ENCODE measurements at places on chromosomes 12 and 14.

DNA sequence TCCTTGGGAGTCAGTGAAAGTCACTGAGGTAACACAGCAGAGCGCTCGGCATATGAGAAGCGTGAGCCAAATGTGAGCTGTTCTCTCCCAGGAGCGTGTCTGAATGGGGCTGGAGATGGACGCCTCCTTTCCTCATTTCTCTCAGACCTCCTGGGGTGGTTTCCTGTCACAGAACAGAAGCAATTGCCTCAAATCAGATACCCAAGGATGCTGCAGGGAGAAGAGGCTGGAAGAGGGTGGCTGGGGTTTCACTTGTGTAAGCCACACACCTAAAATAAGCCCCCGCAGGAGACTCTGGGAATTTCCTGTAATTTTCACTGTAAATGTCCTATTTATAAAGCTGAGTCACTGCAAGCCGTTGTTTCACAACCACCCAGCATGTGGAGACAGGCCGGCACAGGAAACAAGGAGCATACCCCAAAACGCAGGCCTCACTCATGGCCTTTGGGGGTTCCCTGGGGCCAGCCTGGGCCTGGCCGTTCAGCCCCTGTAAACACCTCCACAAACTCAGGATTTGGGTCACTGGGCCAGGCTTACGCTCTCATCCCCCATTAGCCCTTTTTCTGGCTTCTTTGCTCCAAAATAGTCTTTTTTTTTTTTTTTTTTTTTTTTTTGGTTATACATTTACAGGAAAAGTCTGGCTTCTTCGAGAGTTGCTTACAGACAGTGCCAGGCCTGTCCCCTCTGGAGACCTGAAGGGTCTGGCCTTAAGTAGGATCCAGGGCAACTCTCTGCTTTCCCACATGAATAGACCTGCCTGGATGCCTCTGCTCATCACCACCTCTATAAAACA is 55.3 kb downstream of the VCPKMT start:
- peak overlapping the region; percentile 96 for H3K27ac ChIP-seq
- H3K4me3 ChIP-seq = peak overlapping the region; percentile 97
- H3K27me3 ChIP-seq = no peaks in the 10 kb centered on the region
- ATAC-seq = peak; percentile 29
- peaks cover 81% of the 10 kb centered on the region for H3K4me1 ChIP-seq
- H3K36me3 ChIP-seq = peaks cover 19% of the 10 kb centered on the region

DNA sequence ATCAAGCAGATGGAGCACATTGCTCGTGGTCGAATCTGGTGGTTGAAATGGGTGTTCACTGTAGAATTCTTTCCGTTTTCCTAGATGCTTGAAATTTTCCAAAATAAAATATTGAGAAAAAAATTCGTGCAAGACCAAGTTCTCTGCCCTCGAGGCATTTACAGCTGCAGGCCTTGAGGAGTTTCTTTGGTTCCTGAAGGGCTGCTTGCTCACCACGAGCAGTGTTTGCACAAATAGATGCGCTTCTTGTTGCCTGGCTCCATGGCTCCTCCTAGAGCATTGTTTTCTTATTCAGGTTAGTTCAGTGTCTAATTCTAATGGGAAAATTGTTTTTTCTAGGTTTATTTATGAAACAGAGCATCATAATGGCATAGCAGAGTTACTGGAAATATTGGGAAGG is 74.5 kb upstream of the DYNC1H1 start:
- H3K36me3 ChIP-seq = peaks cover 54% of the 10 kb centered on the region
- H3K27me3 ChIP-seq = no peaks in the 10 kb centered on the region
- ATAC-seq = no peak
- H3K4me3 ChIP-seq = no peak overlapping the region
- H3K27ac ChIP-seq = no peak overlapping the region

DNA sequence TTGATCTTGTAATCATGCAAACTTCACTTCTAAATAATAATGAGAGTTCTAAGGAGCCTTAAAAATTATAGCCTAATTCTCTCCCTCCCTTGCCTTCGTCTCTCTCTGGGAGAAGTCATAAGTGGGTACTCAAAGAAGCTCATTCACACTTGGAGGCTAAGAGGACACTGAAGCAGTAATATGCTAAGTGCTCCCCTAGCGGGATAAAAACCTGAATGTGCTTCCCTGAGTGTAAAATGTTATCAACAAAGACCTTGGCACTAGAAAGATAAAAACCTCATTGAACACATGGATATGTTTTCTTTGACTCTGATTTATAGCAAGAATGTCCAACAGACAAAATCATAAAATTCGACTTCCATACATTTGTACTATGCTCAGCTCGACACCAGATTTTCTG is 337.9 kb upstream of the NOVA1 start:
- H3K4me3 ChIP-seq = no peak overlapping the region
- H3K27me3 ChIP-seq = no peaks in the 10 kb centered on the region
- no peak for ATAC-seq

DNA sequence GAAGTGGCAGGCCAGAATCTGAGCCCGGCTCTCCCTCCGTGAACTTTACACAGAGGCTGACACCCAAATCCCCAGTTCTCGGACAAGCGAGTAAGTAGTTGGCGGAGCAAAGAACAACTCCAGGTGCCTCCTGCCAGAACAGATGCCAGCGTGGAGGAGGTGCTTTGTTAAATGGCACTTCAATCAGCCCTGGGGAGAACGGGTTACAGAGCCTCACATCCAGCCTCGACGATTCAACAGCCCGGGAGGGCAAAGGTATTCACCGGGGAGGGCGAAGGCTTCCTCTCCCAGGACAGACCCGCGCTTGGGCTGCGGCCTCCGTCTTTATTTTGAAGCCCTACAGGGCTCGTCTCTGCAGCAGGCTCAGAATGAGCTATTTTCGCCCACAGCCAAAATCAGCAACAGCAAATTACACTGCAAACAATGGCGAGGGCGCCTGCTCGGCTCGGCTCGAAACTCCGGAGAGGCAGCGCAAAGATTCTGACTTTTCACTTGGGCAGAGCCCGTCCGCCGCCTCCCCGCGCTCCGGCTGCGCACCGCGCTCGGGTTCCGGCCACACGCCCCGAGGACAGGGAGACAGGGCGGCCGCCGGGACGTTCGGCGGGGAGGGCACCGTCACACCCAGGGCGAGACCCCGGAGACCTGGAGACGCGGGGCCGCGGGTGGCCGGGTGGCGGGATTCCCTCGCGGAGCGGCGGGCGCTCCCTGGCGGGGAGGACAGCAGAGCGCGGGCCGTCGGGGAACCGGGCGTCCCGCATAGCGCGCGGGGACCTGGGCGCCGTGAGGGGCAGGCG is 811 bp downstream of the TMCC3 start:
- H3K4me1 ChIP-seq = peaks cover 25% of the 10 kb centered on the region
- H3K27me3 ChIP-seq = peaks cover 8% of the 10 kb centered on the region
- H3K36me3 ChIP-seq = peaks cover 25% of the 10 kb centered on the region
- H3K4me3 ChIP-seq = peak overlapping the region; percentile 92
- ATAC-seq = peak; percentile 73

DNA sequence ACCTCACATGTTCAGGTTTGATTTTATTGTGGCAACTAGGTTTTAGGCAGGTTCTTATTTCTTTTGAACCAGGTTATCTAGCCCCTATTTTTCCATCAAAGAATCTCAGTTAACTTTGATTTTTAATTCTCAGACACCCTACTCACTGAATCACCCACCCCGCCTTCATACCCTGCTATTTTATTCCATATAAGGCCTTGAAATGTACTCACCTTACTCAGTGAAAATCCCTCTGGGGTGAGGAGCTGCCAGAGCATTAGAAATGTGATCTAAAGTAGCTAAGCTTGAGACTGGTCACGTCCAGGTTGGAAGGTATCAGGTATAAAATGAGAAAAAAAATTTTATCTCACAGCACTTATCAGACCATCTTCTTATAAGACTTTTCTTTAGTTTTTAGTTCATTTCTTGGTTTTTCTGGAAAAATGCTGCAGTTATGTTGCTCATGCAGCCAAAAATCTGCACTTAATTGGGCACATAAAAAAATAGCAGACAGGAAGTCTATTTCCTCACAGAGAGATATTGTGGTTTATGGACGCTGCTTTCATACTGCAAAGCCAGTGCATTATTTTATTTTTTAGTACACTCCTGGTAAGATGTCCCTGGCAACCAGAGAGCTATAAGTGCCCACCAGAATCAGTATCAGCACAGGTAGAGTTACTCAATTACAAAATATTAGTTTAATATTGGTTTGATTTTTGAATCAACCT is 101.5 kb upstream of the CCDC91 start:
- no peak for ATAC-seq
- peaks cover 31% of the 10 kb centered on the region for H3K27me3 ChIP-seq
- H3K36me3 ChIP-seq = no peaks in the 10 kb centered on the region
- H3K4me1 ChIP-seq = peaks cover 6% of the 10 kb centered on the region
- H3K4me3 ChIP-seq = no peak overlapping the region

DNA sequence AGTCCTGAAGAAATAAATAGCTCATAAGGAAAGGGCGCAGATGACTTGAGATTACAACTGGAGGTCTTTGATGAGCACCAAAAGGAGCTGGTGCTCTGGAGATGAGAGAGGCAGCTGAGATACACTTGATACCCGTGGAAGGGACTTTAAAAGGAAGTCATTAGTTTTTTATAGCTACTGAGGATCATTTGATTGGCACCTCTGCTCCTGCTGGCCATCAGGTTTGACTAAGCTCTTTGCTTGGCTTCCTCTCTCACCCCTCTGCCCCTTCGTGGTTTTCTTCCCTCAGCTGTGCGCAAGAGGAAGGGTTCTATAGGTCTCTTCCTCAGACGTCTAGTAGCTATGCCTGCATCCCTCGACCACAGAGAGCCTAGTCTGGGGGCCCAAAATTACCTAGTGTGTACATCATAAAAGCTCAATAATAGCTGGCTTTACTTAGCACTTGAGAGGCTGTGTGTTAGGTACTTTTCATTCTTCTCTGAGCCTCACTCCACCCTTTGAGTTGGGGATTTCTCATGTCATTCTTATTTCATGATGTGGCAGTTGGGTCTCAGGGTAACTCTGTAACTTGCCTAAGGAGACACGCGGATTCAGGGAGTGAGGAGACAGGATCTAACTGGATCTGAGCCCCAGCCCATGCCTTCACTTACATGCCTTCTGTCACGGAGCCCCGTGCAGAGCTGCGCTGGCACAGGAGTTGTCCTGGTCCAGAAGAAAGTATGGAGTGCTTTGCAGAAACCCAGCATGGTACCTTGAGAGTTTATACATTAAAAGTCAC is 68.4 kb upstream of the ASPG start:
- H3K36me3 ChIP-seq = no peaks in the 10 kb centered on the region
- H3K27ac ChIP-seq = no peak overlapping the region
- H3K27me3 ChIP-seq = peaks cover 31% of the 10 kb centered on the region
- H3K4me1 ChIP-seq = no peaks in the 10 kb centered on the region

- H3K27me3 ChIP-seq = no peaks in the 10 kb centered on the region
- no peak for ATAC-seq
- no peak overlapping the region for H3K27ac ChIP-seq
- no peaks in the 10 kb centered on the region for H3K36me3 ChIP-seq
- H3K4me3 ChIP-seq = no peak overlapping the region
Observed at GRCh38 chr12:89176676-89177075, 175.6 kb downstream of the DUSP6 start.

GRCh38 chr12:105574056-105574715 is 243.7 kb downstream of the C12orf75 start:
- H3K4me3 ChIP-seq = no peak overlapping the region
- H3K27ac ChIP-seq = no peak overlapping the region
- no peaks in the 10 kb centered on the region for H3K4me1 ChIP-seq
- H3K36me3 ChIP-seq = no peaks in the 10 kb centered on the region
- no peak for ATAC-seq

DNA sequence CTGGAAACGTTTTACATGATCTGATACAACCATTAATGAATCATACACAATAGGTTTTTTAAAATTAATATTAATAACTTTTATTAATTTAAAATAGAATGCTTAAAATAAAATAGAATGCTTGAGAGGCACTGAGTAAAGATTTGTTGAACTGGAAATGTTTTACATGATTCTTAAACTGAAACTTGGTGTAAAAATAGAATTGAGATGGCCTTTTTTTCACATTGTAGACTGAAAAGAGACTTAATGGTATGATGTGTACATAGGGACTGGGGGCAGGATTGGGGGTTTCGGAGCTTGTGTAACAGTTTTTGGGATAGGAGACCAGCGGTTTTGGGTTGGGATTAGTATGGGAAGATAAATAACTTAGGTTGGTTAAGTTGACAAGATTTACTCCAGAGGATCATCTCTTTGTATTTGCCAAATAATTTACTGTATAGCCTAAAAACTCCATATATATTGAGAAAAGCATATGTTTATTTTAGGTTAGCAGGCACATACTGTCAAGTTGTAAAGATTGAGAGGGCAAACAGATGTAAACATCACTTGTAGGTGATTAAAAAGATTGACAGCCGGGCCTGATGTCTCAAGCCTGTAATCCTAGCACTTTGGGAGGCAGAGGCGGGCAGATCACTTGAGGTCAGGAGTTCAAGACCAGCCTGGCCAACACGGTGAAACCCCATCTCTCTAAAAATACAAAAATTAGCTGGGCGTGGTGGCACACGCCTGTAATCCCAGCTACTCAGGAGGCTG is 2.0 kb upstream of the ZNF410 start:
- no peaks in the 10 kb centered on the region for H3K36me3 ChIP-seq
- H3K27ac ChIP-seq = peak overlapping the region; percentile 98
- ATAC-seq = no peak
- peaks cover 43% of the 10 kb centered on the region for H3K4me1 ChIP-seq
- peak overlapping the region; percentile 90 for H3K4me3 ChIP-seq
- no peaks in the 10 kb centered on the region for H3K27me3 ChIP-seq

DNA sequence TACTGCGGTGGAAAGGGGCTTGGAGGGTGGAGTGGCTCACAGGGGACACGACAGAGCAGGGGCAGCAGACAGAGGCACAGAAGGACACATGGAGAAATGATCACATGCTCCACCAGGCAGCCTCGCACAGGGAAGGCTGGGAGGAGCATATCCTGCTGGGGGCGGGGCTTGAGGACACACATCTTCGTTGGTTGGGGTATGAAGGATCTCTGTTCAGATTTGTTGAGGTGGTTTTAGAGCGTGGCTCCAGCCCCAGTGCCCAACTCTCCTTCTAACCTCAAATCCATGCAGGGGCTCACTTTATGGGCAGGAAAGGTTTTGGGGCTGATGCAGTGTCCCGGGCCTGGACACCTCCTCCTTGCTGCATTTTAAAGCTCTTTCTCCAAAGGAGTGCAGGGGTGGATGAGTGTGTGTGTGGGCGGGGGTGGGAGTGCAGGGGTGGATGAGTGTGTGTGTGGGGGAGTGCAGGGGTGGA is 733 bp upstream of the P3H3 start:
- ATAC-seq = no peak
- H3K27me3 ChIP-seq = peaks cover 97% of the 10 kb centered on the region
- peak overlapping the region; percentile 46 for H3K4me3 ChIP-seq
- no peak overlapping the region for H3K27ac ChIP-seq

- ATAC-seq = peak; percentile 73
- no peaks in the 10 kb centered on the region for H3K27me3 ChIP-seq
- H3K36me3 ChIP-seq = no peaks in the 10 kb centered on the region
Observed at GRCh38 chr14:54711812-54712464, 145.0 kb downstream of the SAMD4A start.

DNA sequence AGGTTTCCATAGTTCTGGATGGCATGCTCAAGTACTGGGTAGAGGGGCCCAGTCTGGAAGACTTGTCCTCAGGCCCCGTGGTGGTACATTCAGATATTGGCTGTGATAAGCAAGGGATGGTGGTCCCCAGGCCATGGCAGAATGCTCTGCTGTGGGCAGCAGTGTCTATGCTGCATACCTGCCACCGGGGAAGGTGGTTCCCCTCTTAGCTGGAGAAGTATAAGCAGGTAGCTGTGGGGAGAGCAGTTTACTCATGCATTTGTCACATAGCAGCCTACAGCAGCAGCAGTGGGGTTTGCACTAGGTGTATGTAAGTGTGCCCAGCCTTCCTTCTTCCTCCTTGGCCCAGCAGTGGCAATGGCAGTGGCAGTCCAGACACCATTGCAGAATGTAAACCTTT is 69.3 kb upstream of the ADAMTS20 start:
- no peak for ATAC-seq
- no peak overlapping the region for H3K27ac ChIP-seq
- no peaks in the 10 kb centered on the region for H3K4me1 ChIP-seq
- H3K4me3 ChIP-seq = no peak overlapping the region
- no peaks in the 10 kb centered on the region for H3K36me3 ChIP-seq

Measured in stimulated activated memory B cell treated with anti-CD40 and anti-IgM and Interleukin-4, amounts not matched to agents 10 μg/mL and 1 μg/mL and 100 μg/mL, for 72 hours (primary cell).